ENCODE measurements at places on chromosomes 5 and 9.

DNA sequence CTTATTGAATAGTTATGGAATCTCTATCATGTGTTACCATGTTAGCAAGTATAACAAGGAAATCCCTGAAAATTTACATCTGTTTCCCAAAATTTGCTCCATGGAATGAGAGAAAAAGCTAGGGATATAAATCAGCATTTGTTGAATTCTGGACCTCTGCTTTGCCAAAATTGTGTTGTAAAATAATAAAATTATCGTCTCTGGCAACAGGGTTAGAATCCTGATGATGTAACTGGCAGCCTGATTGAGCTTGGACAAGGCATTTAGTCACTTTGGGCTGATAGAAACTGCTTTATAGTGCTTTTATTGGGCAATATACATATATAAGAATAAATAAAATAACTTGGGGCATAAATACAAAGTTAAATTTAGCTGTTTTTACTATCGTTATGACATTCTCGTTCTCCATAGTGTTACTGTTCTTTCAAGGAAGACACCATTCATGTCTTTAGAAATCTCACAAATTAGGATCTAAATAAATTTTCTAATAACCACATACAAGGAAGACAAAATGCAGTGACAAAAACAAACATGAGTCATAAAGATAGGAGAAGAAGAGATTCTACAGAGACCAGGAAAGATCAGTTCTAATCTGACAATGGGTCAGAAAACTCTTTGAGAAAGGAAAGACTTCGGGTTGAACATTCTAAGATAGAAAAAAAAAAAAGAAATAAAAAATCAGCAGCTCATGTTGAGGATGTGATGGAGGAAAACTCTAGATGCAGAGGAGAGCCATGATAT lies 145.0 kb upstream of the CDH10 start:
- DNase-seq = no peak

DNA sequence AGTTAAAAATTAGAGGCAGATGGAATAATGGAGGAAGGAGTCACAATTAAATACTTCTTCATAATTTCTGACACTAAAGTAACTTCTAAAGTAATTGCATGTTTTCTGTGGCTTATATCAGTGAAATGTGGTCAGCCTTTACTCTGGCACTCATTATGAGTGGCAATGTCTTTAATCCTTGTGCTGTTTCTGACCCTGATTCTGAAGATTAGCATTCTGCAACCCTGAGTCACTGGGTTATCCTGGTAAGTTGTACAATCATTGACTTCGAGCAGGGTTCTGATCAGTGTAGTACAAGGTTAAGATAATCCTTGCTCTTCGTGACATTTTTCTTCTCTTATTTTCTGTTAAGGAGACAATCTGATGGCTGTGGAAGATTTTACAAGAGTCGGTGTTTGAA lies 379.4 kb upstream of the RORB start:
- no peak for DNase-seq

GRCh38 chr5:53311681-53312080 lies 168.7 kb upstream of the FST start:
- no peak for DNase-seq

DNA sequence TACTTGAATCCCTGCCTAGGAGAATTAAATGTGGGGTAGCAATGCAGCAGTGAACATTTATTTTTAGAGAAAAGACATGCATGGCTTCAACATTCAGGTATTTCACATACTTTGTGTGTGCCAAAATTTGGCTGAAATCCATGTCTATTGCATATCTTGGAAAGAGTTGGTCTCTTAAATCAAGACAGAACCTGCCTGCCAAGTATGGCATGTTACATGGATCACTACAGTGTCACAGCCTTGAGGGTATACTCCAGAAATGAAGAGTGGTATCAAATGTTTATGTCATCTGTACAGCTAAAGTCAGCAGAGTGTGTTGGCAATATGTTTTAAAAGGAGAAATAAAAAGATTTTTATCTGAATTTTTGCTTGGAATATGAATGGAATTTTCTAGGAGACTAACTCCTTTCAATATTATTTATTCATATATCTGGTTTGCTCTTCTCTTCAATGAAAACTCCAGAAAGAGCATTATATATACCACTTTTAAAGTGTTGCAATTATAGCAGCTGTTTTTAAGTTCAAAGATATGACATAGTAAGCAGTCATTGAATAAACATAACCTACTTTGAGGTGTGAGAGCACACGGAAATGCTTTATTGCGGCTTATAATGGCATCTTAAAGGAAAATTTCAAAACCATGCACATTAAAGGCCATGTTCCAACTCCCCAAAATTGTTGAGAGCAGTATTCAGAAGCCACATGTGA lies 95.4 kb upstream of the MINAR2 start:
- DNase-seq = no peak

- DNase-seq = no peak
These were observed 35.0 kb upstream of the KLF9 start for GRCh38 chr9:70449461-70449860.

DNA sequence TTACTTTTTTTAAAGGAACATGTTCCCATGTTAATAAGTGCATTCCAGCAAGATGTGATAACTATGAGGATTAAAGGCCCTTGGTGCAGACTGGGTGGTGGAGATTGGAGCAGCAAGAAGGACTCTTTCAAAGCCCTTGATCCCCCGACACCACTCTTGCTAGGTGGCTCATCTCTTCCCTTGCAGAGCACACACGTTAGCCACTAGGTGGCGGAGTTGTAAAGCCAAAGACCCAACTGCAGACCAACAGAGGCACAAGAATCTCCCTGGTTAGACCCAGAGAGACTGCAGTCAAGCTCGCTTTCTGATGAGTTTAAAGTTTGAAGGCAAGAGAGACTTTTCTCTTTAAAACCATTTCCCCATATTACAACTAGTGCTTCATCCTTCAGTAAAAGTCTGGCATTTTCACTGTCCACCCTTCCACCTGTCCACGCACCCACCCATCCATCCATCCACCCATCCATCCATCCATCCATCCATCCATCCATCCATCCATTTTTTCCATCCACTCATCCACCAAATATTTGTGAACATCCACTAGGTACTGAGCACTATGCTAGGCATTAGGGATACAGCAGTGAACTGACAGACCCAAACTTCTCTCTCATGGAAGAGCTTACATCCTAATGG lies 226.9 kb downstream of the MSX2 start:
- DNase-seq = peak; percentile 17

DNA sequence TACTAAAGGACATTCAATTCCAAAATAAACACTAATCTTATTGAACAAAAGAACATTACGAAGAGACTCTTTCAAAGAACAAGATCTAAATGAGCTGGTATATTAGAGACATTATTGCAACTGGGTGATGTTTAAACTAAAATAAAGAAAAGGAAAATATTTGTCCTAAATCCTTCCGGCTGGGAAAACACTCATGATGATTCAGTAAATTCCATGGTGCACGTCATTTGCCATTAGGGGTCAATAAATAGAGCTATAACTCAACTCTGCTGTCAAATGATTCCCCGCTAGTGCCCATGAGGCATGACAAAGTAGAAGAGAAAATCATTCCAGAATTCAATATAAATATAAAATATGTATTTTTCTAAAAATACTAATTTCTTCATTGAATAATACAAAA lies 565.5 kb upstream of the TUSC1 start:
- no peak for DNase-seq

DNA sequence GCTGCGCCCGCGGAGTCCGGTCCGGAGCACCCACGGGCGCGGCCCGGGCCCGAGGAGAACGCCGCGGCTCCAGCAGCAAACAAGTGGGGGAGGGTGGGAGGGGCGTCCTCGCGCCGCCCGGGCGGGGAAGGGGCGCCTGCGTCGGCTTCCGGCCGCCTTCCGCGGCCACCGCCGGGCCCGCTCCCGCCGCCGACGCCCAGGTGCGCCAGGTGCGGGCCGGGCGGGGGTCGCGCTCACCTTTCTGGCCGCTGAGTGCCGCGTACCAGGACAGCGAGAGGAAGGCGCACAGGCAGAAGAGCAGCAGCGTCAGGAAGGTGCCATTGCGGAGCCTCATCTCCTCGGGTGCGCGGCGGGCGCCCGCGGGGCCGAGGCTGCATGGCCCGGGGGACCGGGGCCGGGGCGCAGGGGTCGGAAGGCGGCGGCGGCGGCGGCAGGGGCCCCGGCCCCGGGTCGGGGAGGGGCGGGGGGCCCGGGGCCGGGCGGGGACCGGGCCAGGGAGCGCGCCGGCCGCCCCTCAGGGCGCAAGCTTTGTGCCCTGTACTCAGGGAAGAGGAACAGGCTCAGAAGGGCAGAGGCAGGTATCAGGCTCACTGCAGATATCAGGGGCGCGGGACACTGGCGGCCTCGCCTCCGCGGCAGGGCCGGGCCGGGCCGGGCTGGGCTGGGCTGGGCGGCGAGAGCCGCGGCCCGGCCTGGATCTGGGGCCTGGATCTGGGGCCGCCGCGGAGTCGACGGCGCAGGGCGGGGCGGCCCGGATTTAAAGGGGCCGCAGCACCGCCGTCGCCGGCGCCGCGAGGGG lies at the start of gene MGAT4B:
Gene MGAT4B, minus strand, starts transcription at position 617 of the 799 bp plus-strand sequence. Its CDS starts 283 bp downstream, at position 334.
- DNase-seq = peak; percentile 58

GRCh38 chr5:167998148-167998767 lies 293.2 kb upstream of the WWC1 start:
- DNase-seq = no peak

DNA sequence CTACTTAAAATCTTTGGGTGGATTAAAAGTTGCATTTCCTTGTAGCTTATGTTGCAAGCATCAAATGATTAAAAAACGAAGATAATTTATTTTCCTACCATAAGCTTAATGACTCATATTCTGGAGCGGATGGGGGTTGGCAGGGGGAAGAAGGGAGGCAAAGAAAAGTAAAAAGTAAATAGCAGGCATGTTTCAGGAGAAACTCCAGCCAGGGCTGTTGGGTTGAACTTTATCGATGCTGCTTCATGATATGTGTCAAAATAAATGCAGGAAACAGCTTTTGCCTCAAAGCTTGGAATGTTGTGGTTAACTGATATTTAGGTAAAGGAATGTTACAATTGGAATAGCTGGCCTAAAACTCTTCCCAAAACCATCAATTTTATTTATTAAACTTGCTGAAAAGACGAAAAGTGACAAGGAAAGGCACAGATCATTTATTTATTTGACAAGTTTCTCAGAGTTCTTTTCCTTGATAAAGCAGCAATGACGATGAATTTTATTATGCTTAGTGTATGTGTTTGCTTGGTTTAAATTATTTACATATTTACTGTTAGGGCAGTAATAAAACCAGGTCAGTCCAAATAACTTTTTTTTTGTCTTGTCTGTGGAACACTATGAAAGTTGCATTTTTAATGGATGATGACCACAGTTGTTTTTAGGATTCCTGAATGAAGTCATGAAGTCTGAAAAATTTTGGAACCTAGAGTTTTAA lies 177.9 kb downstream of the PCSK1 start:
- DNase-seq = no peak

DNA sequence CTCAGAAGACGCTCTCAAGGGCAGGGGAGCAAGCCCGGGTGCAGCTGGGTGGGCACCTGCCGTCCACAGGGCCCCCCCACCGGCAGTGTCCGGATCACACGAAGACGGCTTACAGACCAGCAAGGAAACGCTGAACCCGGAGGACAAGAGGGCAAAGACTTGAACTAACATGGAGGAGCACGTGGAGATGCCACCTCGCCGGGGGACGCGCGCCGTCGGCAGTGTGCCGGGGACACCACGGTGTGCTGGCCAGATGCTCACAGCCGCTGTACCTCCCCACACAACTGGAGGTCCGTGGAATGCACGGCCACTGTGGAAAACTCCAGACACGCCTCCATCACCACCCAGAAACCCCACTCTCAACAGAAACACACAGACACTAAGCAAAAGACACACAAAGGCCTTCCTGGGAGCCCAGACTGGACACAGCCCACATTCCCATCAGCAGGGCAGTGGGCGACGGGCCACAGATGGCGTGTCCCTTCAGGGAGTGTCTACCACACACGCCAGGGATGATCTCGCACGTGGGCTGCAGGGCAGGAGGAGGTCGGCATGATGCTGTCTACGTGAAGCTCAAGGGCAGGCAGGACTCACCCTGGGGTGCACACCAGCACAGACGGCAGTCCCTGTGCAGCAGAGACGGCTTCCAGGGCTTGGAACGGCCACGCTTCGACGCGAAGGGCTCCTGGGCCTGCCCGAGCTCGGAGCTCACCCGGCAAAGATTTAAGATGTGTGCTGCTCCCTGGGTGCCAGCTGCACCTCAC lies 8.6 kb upstream of the SLC12A7 start:
- no peak for DNase-seq

All from stimulated activated CD8-positive, alpha-beta memory T cell treated with anti-CD3 and anti-CD28 coated beads, Interleukin-2, amount 100 ng/mL, for 48 hours (primary cell).